Activated CD4-positive, alpha-beta T cell treated with anti-CD3 and anti-CD28 coated beads, Interleukin-2, amount 50 U/mL, for 4 hours (primary cell): ENCODE measurements at places on chromosomes 1 and 21.

- DNase-seq = no peak
Measured at GRCh38 chr1:241640867-241641622, 876 bp upstream of the CHML start.

DNA sequence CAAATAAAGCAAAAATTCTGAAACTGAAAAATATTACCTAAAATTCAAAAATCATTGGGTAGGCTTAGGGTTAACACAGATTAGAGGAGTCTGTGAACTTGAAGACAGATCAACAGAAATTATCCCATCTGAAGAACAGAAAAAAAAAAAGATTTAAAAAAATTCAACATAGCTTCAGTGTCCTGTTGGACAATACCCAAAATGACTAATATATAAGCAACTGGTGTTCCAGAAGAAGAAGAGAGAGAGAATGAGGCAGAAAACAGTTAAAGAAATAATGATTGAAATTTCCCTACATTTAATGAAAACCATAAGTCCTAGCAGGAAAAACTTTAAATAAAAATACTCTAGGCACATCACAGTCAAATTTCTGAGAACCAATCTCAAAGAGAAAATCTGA, 31.5 kb downstream of the TMCO1 start:
- no peak for DNase-seq

- DNase-seq = no peak
Measured at GRCh38 chr21:32206631-32207405, 72.0 kb downstream of the MIS18A start.

- DNase-seq = no peak
Measured at GRCh38 chr1:40836283-40836682, 25.9 kb downstream of the CITED4 start.

- no peak for DNase-seq
Measured at GRCh38 chr21:39048064-39048463, 135.2 kb downstream of the PSMG1 start.

DNA sequence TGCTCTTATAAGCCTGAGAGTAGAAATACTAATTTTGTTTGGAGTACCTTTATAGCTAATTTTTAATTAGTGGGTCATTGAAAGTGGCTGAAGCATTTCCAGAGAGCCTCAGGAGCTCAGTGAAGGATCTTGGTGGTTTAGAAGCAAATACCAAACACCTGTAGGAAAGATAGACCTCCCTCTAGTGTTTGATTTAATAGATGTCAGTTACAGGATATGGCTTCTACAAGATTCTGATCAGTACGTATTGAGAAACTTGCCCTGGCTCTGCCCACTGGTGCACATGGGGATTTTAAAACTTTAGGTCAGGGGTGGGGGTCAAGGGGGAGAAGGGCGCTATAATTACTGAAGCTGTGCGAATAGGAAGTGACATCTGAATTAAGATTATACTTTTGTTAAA, 122.2 kb downstream of the POU2F1 start:
- DNase-seq = no peak

DNA sequence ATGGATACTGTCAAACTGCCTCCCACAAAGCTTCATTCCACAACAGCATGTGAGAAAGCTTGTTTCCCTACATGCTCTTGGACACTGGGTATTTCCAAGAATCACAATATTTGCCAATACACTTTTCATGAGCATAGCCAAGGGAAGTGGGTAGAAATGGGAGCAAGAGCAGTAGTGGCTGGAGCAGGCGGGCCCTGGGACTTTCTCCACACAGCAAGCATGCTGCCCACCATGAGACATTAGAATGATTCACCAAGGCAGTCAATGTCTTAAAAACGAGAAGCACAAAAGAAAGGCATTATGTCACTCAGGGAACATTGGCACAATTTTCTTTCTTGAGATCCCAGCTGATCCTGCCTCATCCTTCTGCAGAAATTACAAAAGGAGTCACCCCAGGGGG, 371.6 kb upstream of the RUNX1 start:
- DNase-seq = no peak

DNA sequence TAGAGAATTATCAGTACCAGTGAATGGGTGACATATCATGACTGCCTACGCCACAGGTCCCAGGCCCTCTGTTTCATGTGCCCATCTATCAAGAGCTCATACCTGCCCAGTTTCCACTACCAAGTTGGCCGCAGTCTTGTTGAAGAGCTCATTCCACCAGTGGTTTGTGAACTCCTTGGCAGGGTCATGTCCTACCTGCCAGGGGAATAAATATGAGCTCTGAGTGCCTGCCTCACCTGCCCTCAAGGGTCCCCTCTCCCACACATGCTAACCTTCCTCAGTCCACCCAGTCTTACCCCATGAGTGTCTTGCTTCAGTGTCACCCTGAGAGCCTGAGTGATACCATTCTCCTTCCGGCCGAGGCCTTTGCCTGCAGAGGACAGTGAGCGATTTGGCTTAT, 3.2 kb downstream of the GPATCH4 start:
- DNase-seq = no peak

GRCh38 chr1:109025694-109026093, 16.2 kb downstream of the WDR47 start:
- DNase-seq = no peak

- no peak for DNase-seq
Measured at GRCh38 chr1:237383791-237384190, 341.8 kb downstream of the RYR2 start.

DNA sequence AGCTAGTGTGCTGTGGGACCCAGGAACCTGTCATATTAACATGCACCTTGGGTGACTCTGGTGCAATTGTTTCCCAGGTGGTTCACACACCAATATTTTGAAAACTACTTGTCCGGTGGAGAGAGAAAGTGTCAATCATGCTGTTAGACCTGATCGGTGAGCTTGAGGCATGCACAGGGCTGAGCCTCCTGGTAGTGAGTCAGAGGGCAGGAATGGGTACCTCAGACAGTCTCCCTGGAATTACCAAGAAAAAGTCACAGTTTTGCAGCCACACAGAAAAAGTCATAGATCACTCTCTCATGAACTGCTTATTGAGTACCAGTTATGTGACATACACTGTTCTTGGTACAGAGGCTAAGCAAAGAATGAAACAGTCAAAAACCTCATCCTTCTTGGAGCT, 140.1 kb upstream of the NFIA start:
- DNase-seq = no peak

GRCh38 chr1:65176591-65176990, 28.6 kb downstream of the AK4 start:
- DNase-seq = no peak

DNA sequence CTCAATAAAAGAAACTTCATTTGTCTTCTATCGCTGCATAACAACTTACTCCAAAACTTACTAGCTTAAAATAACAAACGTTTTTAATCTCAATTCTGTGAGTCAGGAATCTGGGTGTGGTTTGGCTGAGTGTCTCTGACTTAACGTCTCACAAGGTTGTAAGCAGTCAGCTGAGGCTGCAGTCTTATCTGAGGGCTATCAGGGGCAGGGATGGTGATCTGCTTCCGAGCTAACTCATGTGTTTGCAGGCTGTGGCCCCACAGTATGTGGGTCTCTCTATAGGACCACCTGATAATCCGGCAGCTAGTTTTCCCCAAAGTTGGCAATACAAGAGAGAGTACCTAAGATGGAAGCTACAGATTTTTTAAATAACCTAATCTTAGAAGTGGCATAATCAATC, 234.2 kb upstream of the FGGY start:
- no peak for DNase-seq

- no peak for DNase-seq
Measured at GRCh38 chr1:58583496-58583895, 6.4 kb upstream of the TACSTD2 start.

DNA sequence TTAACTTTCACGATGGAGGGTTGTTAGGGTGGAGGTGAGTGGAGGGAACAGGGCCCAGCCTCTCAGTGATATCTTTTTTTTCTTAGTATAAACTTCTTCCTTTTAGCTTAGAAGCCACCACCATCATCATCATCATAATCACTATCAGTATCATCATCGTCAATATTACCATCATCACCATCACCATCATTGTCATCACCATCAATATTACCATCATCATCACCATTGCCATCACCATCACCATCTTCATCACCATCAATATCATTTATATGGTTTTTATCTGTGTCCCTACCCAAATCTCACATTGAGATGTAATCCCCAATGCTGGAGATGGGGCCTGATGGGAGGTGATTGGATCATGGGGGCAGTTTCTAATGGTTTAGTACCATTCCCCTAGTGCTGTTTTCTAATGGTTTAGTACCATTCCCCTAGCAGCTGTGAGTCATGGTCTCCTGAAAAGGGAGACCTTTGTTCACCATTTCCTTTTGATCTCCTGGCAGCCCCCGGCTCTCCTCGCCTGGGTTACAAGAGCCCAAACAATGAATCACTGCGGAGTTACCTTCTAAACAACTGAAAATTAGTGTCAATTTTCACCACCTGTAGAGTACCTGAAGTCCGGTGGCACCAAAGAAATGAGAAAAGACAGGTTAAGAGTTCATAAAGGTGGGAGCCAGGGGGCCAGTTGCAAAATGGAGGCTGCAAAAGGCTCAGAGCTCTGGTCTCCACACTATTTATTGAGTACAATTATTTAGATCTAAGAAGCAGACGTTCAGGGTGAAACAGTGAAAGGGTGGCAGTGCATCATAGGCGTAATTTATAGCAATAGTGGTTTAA, 3.1 kb upstream of the PLA2G2E start:
- no peak for DNase-seq

- no peak for DNase-seq
Measured at GRCh38 chr1:25107643-25108010, 124.7 kb downstream of the SYF2 start.

GRCh38 chr1:18603212-18603852, 27.3 kb upstream of the PAX7 start:
- no peak for DNase-seq

- peak; percentile 94 for DNase-seq
Measured at GRCh38 chr1:203861379-203862184, at the start of gene SNRPE. Gene SNRPE (plus strand): TSS chr1:203861599. CDS start chr1:203861660, 61 bp downstream.

GRCh38 chr1:182484067-182484466, 34.1 kb downstream of the RGSL1 start:
- no peak for DNase-seq

GRCh38 chr1:205950280-205950679, 7.0 kb upstream of the SLC26A9 start:
- DNase-seq = no peak

- DNase-seq = no peak
Measured at GRCh38 chr1:174818951-174819350, 180.8 kb upstream of the CACYBP start.

GRCh38 chr1:42927920-42928505, 30.7 kb downstream of the SLC2A1 start:
- no peak for DNase-seq

GRCh38 chr1:156549831-156550230, 22.5 kb downstream of the IQGAP3 start:
- DNase-seq = no peak

DNA sequence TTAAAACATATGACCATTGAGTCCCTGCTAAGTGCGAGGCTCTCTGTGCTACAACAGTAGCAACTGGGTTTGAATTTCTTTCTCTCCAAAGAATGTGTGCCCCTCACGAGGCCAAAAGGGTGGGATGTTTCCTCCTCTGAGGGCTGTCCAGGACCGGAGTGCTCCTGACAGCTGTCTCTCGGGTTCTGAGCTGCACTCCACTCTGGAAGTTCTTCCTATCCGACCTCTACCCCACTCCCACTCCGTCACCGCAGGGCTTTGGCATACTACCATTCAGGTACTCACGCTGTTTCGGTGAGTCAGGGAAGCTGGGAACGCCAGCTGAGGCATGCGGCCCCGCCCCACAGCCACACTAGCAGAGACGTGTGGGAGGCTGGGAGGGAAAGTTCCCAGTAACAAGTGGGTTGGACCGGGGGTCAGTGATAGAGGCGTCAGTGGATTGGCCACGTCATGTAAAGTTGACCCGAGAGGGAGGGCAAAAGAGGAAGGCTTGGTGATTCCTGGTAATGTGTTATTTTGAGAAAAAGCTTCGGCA, 705 bp upstream of the SLC50A1 start:
- DNase-seq = peak; percentile 73

DNA sequence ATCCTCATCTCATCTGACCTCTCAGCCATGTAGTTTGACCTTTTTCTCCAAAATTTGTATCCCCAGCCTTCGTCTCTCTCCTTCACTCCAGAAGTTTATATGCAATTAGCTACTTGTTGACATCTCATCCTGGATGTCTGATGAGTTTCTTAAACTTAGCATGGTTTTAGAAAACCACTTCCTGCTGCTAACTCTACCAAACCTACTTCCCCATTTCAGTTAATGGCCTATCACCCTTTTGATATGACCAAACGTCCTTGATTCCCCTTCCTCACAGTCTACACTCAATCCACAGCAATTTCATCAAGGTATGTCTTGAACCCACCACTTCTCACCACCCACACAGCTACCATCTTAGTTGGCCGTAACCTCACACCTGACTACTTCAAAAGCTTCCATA, 121.9 kb downstream of the LRRC40 start:
- DNase-seq = no peak

DNA sequence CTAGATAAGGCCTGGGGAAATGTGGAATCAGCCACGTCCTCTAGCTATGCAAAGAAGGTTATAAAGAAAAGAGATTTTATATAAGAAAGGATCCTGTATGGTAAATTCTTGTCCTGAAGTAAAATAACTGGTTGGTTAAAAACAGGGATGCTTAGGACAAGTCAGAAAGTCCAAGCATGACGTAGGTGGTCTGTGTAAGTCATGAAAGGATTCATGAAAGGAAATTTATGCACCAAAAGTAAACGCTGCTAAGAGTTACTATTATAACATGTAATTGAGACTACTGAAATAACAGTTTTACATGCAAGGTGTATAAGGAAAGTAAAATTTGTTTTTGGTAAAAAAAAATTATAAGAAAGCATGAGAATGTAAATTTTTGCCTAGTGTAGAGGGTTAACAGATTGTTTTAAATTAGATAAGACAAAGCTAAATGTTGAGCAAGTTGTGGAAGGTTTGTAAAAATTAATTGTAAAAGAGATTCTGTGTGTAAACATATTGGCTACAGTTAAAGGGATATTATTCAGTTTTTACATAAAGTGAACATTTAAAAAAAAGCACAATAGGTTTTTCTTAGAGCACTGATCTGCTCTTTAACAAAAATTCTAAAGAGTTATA, 43.9 kb downstream of the PIGK start:
- no peak for DNase-seq

GRCh38 chr1:100526894-100527293, 11.0 kb upstream of the GPR88 start:
- DNase-seq = no peak

- no peak for DNase-seq
Measured at GRCh38 chr1:67566803-67567377, 118.1 kb upstream of the GADD45A start.

- no peak for DNase-seq
Measured at GRCh38 chr1:155969377-155969791, 9.0 kb downstream of the ARHGEF2 start.

DNA sequence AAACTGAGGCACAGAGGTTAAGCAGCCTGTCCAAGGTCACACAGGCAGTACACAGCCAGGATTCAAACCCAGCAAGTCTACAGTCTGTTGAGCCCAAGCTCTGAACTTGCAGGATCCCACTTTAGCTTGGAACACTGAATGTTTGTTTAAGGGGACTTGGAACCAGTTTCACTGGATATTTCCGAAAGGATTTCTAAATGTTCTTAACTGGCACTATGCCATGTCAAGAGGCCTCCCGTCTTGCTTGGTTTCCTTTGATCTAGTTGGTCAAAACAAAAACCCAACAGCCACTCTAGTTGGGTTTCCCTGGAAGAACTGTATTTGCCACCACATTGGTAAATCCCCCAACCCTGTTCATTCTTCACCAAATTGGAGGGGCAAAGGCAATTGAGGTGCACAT, 317.6 kb upstream of the KAZN start:
- DNase-seq = no peak

- no peak for DNase-seq
Measured at GRCh38 chr1:156704166-156704711, 1.1 kb downstream of the CRABP2 start.

- no peak for DNase-seq
Measured at GRCh38 chr1:21815724-21816321, 3.8 kb downstream of the LDLRAD2 start.
